NCI-H748 treated with DMSO at 0.1 percent for 48 hours (cell line): ENCODE measurements at places on chromosomes 11 and 22.

GRCh38 chr22:21990445-21991303 is 8.1 kb upstream of the TOP3B start:
- no peak for DNase-seq

GRCh38 chr11:19499999-19500398 is 212.6 kb upstream of the NAV2 start:
- no peak for DNase-seq

DNA sequence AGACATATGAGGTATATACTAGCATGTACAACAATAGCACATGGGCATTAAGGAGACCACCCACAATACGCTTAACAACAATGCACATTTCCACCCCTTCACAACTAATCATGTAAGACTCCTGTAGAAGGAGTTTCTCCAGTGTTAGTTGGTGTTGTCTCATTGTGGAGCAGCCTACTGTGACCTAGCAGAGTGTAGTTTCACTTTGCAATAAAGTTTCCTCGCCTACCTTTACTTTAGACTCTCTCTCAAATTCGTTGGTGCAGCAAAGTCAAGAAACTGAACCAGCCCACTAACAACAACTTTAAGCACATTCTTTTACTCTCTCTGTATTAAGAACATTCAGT is 863.6 kb downstream of the FAM181B start:
- no peak for DNase-seq

DNA sequence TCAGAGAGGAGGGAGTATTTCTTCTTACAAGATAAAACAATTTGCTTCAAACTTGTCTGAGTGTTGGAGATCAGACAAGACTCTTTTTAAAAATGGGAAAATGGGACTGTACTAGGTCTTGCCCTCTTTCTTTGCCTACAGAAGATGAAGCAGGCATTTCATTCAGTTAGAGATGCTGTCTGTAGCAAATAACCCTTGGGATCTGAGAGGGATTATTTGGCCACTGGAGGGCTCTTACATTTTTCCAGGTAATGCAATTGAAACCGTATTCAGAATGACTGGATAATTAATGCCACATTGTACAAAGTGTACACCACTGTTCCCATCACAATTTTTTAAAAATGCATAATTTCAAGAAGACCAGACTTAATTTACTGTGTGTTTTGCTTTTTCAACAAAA is 258.5 kb upstream of the KIRREL3 start:
- DNase-seq: no peak

GRCh38 chr22:49533886-49534285 is 293.8 kb downstream of the BRD1 start:
- no peak for DNase-seq

DNA sequence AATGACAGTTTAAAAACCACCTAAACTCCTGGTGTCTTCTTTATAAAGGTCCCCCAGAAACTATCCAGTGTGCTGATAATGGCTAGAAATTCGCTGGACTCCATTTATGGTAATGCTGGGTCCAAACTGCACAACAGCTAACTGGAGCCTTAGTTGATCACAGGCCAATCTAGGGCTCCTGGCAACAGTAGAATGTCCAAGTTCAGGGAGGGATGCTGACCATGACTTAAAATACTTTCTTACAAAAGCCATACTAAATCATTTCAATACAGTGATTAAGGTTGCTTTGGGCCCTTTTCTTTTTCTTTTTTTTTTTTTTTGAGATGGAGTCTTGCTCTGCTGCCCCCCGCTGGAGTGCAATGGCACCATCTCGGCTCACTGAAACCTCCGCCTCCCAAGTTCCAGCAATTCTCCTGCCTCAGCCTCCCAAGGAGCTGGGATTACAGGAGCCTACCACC is 14.5 kb upstream of the GAB2 start:
- DNase-seq: no peak
